CD4-positive, alpha-beta T cell treated with Interleukin-10 for 1 hour (primary cell): ENCODE measurements at places on chromosomes 11 and 22.

DNA sequence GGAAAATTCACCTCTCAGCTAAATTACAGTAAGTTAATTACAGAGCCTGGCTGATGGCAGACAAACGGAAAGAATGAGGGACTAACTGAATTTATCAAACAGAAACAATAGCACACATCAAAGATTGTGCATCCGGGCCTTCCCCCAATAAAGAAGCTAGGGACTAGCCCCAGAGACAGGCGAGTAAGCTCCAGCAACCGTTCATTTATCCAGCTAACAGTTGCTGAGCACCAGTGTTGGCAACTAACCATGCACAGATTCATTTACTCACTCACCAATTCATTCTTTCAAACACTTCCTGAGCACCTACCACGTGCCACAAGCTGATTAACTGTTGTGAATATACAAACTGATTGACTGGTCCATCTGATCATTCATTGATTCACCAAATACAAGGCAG, 51.2 kb downstream of the SMCO4 start:
- DNase-seq, result no peak

DNA sequence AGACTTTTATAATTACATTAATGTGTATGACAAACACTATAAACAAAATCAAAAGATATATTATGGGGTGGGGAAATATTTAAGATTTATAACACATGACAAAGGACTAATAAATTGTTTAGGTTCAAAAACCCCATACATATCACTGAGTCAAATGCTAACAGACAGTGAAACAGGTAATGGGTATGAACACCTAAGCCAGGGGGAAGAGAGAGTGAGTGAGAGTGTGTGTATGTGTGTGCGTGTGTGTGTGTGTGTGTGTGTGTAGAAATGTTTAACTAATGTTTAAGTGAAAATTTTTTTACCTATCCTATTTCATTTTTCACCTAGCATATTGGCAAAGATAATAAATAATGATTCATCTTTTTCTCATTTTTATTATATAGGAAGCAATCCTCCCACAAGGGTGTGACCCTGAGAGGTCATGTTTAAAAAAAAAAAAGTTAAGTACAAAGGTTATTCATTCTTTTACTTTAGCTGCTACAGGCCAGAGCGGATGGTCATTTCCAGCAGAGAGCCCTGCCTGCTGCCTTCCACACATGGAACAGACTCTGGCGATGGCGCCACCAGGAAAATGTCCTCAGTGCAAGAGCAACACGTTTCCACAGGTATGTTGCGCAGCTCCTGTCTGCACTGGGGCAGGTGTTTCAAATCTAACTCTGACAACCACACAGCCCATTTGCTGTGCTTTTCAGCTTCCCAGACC, 72.9 kb downstream of the PISD start:
- no peak for DNase-seq

- DNase-seq, result no peak
These were observed 26.3 kb downstream of the APOL1 start for GRCh38 chr22:36279219-36279666.

DNA sequence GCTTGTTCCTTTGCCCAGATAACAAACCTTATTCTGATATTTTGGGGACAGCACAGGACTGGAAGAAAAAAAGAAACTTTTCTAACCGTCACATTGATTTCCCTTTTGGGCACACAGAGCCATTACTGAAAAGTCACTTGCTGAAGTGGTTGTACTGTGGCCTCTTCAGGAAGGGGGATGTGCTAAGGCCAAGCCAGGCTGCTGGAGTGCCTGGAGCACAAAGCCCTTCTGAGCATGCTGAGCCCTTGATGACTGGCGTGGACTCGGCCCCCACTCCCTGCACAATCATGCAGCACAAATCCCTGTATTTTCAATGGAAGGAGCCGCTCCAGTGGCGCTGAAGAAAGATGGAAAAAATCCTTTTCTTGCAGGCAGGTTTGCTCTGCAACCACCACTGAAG, 164.2 kb downstream of the NTM start:
- DNase-seq, result no peak

- DNase-seq, result no peak
These were observed 1.8 kb upstream of the NUP98 start for GRCh38 chr11:3799143-3799542.

- peak; percentile 62 for DNase-seq
These were observed 3.7 kb downstream of the SLC39A13 start for GRCh38 chr11:47411884-47412746.

GRCh38 chr11:91296629-91297028, 928.0 kb upstream of the FAT3 start:
- no peak for DNase-seq

GRCh38 chr11:85945788-85946187, 90.6 kb downstream of the CCDC83 start:
- DNase-seq, result no peak

DNA sequence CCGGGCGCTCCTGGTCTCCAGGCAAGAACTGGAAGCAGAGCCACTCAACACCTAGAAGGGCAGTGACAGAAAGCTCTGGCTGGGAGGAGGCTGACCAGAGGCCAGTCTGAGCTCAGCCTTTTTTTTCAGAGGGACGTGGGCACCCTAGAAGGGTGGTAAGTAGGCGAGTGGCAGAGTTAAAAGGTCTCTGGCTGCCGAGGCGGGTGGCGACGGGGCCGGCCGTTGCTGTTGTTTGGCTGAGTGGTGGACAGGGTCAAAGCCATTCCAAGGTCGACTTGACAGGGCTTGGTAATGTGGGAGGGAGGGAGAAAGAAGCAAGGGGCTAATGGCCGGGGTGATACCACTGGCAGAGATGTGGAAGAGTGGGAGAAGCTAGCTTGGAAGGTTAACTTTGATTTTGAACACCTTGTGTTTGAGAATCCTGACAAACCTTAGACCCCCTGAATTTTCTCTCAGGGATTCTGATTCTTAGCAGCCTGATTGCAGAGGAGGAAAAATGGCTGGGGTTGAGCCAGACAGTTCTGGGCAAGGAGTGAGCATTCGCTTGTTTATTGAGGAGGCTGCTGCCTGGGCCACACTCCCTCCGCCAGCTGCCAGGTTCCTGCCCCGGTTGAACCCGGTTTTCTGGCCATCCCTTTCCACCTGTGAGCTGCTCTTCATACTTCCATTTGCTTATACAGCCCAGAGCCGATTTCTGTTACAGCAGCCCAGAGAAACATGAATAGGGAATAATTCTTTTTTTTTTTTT, 868 bp upstream of the SYCE3 start:
- no peak for DNase-seq

- no peak for DNase-seq
These were observed 45.0 kb upstream of the NNMT start for GRCh38 chr11:114250993-114251814.

DNA sequence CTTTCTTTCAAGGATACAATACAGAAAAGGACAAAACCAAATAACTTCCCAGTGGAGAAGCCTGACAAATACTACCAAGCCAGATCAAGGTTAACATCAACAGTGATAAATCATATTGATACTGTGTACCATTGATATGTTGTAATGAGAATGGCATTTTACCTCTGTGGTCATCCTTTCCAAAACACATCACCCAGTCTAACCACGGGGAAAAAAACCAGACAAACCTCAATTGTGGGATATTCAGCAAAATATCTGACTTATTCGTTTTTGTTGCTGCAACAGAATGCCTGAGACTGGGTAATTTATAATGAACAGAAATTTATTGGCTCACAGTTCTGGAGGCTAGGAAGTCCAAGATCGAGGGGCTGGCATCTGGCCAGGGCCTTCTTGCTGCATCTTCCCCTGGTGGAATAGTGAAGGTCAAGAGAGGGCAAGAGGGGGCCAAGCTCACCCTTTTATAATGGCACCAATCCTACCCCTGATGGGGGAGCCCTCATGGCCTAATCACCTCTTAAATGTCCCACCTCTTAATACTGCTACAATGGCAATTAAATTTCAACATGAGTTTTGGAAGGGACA, 66.1 kb downstream of the FAM76B start:
- no peak for DNase-seq

DNA sequence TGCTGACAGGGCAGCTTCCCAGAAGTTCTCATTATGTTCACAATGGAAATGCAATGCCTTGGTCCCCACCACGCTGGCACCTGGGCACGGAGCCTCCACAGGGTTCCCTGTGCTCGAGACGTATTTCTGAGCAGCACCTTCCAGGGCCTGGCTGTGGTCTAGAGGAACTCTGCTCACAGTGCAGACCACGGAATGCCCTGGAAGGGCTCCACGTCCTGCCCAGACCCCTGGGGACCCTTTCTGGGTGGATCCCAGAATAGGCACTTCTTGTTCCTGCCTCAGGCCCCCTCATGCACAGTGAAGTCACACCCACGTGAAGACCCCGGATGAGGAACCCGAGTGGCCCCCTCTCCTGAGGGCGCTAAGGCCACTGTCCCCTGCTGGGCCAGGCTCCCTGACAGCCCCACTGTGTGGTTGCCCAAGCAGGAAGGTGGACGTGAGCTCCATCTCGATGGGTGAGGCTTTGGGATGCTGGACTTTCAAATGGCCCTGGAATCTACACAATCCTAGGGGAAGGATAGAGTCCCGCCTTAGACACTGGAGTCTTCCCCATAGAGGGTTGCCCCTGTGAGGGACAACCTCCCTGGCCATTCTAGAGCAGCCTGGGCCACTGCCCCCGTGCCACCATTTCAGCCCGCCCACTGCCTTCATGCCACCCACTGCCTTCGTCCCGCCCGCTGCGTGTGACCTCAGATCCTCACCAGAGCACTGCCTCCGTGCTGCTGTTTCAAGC, 1106.8 kb downstream of the BRD1 start:
- no peak for DNase-seq

GRCh38 chr22:25021409-25021808, 68.9 kb downstream of the KIAA1671 start:
- no peak for DNase-seq

DNA sequence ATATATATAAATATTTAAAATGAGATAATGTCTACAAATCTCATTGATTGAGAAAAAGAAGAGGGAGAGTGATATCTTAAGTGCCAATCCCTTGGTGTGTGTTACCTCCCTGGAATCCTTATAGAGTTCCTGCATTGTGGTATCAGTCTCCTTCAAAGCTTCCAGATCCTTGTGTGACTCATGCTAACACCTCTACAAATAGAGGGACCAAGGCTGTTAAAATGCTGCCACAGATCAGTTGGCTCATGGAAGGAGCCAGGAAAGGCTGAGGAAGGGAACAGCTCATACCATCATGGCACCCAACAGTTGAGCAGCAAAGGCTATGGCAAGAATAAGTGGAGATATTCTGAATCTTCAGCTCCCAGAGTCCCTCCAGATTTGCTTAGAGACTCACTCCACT, 163.6 kb upstream of the ISX start:
- no peak for DNase-seq

- DNase-seq, result no peak
These were observed 154.8 kb downstream of the UVRAG start for GRCh38 chr11:75969626-75970308.

DNA sequence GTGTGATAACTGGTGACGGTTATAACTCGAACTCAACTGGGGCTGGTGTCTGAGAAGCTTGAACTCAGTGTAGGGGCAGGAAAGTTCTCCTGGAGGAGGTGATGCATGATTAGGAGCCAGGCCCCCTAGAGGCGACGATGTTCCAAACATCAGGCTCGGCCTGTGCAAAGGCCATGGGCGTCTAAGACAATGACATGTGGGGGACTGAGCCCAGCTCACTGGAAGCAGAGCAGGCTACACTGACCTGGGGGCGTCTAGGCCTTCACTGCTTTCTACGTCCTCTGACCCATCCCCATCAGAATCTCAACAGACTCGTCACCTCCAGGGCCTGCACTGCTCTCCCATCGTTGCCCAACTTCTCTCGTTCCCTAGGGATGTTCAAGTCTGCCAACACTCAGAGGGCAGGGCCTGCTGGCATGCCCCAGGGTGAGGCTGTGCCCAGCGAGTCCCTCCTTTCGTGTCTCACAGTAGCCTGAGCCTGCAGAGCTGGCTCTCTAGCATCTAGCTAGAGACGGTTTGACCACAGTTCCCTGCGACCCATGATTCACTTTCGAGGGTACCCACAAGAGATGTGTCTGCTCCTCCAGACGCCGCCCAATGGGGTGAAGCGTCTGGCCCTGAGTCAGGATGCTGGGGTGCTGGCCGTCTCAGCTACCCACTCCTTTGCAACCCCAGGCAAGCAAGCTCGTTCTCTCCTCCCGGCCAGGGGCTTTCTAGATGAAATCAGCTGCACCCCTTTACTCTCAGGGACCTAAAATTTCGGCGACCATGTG, 1.1 kb upstream of the ATG16L2 start:
- peak; percentile 79 for DNase-seq

DNA sequence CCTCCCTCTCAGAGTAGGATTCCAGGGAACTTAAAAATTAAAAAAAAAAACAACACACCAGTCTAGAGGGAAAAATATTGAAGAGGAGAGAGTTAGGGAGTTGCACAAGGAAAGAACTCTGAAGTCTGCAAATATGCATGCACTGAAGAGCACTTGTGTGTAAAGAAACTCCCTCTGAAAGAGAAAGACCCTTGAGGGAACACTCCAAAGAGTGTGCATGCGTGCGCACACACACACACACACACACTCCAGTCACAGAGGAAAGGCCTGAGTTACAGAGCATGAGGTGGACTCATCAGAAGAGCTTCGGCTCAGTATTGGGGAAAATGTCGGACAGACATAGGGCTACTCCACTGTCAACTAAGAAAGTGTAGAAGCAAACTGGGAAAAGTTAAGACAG, 30.1 kb downstream of the GGTLC2 start:
- DNase-seq, result no peak

GRCh38 chr11:121740902-121741301, 288.1 kb upstream of the SORL1-AS1 start:
- no peak for DNase-seq

DNA sequence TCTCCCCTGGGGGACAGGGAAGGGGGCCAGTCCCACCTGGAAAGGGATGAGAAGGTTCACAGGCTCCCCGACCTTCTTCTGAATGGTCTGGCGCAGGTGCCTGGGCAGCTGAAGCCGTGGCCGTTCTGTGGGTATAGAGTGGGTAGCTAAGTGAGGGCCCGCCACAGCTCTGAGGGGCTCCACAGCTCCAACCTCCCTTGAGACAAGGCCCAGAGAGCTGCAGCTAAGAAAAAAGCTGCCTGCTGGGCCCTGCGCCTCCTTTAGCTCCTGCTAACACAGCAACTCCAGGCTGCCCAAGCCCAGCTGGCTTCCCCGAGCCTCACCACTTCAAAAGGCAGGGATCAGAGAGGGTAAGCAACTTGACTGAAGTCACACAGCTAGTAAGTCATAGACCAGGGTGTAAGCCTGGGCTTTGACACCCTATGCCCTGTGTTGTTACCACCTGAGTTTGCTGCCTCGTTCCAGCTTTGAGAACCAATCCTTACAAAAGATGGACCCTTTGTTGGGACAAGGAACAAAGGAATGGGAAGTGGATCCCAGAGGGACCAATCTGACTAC, 18.5 kb downstream of the MYBPC3 start:
- DNase-seq, result no peak

- DNase-seq, result peak; percentile 78
These were observed 32.7 kb upstream of the GLYATL1B start for GRCh38 chr11:59053387-59053786.

- DNase-seq, result no peak
These were observed 863.8 kb downstream of the KCNA4 start for GRCh38 chr11:29153078-29153477.

- DNase-seq, result no peak
These were observed 16.0 kb upstream of the ADA2 start for GRCh38 chr22:17235149-17235655.

GRCh38 chr11:60498853-60499252, 6.3 kb downstream of the MS4A12 start:
- no peak for DNase-seq
